ENCODE measurements at places on chromosomes 5 and 9.

DNA sequence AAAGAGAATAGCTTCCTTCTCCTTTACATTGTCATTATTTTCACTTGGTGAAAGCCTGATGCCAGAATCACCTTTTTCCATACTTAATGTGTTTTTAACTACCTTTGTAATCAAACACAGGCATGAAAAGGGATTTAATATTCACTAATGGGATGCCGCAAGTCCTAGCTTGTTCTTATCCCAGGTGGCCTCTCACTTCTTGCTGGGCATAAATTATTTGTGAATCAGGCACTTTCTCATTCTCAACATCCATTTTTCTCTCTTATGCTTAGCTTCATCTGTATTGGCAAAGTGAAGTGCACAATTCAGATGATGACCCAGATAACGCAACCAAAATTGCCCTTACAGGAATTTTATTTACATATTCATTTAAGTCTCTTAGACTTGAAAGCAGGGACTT lies 10.9 kb downstream of the ACTL7B start:
- no peak for DNase-seq

DNA sequence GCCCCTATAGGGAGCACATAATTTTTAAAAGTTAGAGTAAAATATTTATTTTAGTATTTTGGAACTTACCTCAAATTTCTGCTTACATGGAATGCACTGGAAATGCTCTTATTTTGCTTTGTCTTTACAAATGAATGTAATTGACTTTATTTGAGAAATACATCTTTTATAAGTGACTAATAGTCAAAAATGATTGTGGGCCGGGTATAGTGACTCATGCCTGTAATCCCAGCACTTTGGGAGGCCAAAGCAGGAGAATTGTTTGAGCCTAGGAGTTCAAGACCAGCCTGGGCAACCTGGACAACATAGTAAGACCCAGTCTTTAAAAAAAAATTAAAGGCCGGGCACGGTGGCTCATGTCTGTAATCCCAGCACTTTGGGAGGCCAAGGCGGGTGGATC lies 5.8 kb downstream of the HMGCR start:
- DNase-seq, result no peak

- DNase-seq, result no peak
Measured at GRCh38 chr9:29750062-29750461, 2176.8 kb upstream of the C9orf72 start.

GRCh38 chr5:149904293-149904886 lies 40.2 kb downstream of the PDE6A start:
- no peak for DNase-seq

GRCh38 chr5:141522301-141522700 lies 33.4 kb downstream of the PCDHGC5 start:
- DNase-seq, result no peak

- DNase-seq, result no peak
Measured at GRCh38 chr5:107456281-107456715, 214.4 kb downstream of the EFNA5 start.

DNA sequence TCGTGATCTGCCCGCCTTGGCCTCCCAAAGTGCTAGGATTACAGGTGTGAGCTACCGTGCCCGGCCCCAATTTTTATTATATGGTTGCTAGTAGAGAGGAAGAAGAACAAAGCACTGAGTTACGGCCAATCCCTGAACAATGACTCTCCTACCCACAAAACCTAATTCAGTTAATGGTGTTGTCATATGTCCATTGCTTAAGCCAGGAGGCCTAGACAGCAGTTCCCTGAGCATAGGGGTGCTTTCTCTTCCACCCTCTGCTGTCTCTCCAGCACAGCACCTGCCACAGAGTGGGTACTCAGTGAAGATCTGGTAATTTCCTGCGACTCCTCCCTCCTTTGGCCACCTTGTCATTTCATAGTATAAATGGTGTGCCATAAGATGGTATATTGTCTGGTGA lies 21.4 kb upstream of the LTC4S start:
- DNase-seq, result no peak

DNA sequence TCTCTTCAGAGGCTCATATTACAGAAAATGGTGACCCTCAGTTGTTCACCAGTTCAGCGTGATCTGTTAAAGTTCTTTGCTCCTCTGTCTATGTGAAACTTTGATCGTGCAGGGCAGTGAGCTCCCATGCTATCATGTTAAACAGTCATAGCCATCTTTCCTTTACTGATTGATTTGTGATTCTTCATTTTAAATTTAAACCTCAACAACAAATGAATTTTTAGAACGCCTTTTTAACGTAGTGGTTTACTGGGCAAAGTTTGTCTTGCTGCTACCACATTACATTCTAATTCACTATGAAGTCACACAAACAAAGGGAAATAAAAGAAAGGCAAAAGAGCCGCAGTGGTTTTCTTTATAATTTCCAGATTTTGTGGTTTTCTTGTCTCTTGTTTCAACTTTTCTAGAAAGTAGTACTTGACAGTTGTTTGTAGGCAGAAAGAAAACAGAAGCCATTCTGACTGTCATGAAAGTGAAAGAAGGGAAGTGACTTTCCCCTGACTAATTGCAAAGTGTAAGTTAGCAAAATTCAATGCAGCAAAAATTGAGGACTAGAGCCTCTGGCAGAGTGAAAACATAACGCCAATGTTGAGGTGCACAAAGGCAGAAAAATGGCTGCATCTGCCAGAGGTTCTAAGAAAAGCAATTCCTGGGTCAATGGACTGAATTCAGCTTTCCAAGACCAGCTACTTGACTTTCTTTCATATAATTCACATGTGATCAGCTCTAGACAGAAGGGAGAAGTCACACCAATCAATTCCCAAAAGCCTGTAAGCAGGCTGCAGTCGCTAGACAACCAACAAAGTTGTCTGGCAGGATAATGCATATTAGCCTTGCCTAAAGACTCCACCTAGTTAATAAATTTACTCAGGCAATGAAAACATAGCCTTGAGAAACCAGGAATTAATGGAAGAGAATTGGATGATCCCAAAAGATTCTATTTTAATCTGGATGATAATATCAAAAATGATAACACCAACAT lies 7.1 kb upstream of the IFNA6 start:
- no peak for DNase-seq

DNA sequence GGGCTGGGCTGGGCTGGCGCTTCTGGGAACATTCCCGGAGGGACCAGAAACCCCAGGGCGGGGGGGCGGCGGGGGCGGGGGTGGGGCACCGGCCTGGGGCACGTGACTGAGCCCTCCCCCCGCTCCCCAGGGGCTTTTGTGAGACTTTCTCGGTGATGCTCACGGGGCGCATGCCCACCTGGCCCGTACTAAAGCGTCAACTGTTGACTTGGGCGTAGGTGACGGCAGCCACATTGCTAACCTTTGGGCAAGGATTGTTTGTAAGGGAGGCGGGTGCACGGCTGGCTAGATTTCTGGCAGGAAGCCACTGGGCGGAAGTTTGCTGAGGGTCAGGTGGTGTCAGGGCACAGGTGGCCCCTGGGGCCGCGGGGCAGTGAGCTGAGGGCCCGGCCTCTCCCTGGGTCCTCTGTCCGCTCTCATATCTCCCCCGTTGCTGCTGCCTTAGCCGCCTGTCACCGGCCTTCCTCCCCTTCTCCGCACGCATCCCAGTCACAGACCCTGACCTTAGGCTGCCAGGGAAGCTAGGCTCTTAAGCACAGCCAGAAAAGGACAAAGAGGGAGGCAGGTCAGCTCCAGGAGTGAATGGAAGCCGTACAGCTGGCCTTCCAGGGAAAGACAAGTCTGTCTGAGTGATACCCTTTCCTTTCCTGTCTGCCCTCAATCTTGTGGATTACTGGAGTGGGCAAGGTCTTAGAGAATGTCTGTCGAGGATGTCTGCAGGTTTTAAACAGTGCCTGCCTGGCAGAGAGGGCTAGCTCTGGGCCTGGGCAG lies 812 bp downstream of the CACFD1 start:
- DNase-seq, result no peak

DNA sequence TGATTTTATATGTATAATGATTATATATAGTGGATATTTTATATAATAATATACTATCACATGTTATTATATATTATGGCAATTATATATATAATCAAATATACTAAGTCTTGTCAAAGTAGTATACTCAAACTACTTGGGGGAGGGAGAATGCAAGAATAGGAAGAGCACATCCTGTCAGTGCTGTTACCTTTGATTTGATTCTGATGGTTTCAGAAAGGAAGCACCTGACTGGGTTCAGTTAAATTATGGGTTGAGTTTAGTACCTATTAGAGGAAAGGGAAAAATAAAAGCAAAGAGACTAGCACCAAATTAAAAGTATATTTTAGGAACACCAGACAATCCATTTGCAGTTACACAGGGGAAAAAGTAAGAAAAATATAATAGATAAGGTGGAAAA lies 107.6 kb downstream of the GRIA1 start:
- DNase-seq, result no peak

DNA sequence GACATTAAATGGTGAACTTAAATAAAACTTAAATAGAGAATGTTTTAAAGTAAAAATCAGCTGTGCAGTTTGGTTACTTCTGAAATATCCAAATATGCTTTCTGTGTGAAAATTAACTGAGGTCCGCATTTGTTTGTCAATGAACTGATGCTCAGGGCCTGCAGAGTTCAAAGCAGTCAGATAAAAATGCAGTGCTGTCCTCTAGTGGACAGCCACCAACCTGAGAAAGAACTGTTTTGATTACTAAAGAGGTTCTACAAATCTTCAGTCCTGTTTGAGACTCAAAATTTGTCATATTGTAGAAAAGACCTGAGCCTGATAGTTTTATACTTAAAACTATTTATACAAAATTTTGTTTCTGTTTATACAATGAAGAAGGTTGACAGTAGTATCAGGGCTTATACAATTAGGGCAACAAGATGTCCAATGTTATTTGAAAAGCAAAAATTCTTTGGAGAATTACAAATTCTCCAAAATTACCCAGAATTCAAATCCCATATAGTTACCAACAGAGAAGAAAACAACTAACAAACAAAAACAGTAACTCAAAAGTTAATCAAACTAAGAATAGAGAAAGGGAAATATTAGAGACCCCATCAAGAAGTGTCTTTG lies 232.3 kb upstream of the TBCA start:
- no peak for DNase-seq

- DNase-seq, result no peak
Measured at GRCh38 chr9:13149454-13149853, 130.0 kb downstream of the MPDZ start.

DNA sequence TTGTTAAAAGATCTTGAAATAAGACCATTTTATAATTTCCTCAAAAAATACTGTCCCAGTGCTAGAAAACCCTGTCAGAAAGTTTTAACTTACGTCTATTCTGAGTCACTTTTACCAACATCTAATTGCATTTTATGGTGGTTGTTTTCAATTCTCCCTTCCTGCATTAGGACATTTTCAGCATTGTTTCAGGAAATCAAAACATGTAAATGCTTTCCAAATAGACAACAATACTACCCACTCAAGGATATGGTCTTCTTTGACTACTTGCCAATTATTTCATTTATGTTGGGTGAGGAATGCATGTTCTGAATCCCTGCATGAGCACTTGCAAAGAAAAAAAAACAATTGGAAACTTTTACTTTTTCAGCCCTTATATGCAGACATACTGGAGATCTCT lies 284.6 kb upstream of the PDE4D start:
- DNase-seq, result no peak

DNA sequence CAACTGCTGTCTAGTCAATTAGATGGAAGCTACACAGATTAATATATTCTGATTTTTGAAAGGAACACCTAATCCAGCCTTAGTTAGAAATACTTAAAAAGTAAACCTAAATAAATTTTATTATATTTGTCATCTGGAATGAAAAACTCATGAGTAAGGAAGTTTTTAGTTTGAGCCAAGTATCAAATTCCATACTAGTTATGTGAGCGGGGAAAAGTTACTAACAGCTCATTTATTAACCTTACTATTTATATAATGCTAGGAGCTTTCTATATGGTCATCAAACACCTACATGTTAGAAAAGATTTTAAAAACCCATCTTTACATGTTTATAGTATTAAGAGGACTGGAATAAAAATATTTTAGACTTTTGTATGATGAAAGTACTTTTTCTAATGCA lies 41.6 kb upstream of the POU5F2 start:
- no peak for DNase-seq
